ENCODE measurements at places on chromosomes 2 and 18. TPM values are rescaled to one million over a fixed set of nuclear protein-coding genes. Genes with fewer than 3 reads are reported as not detected.

GRCh38 chr2:237235383-237236095 lies 149.8 kb downstream of the COPS8 start:
- DNase-seq: peak; percentile 84

GRCh38 chr18:31490387-31490786 lies 7.6 kb upstream of the DSG2 start:
- DNase-seq: no peak

DNA sequence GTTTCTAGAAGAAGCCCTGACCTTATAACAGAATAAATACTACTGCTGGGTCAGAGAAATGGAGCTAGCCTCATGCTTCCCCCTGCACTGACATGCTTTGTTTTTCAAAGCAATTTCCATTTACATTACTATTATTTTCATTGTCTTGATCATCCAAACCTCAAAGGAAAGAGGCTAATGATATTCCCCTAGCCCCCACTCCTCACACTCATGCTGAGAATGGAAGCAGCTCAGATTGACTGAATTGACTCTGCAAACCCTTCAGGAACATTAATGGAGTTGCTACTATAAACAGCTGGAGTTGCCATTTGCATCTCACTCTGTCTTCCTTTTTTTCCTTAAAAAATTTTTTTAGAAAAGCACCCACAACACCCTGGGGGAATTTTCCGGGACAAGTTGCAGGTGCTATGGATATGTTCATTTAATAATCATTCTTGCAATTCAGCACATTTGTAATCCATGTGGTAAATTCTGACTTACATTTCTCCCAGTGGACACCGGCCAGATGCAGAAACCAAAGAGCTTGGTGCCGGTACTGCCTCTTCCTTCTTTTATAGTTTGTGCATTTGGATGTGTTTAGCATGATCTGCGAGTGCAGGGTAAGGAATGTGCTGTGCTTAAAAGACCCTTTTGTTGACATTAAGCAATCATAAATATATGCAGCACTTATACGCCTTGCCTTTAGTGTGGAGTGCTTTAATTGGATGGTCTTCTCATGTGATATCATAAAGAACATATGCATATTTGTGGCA lies 103.3 kb upstream of the OSR1 start:
- DNase-seq: no peak

FOXI3 gene
- not detected for total RNA-seq

DNA sequence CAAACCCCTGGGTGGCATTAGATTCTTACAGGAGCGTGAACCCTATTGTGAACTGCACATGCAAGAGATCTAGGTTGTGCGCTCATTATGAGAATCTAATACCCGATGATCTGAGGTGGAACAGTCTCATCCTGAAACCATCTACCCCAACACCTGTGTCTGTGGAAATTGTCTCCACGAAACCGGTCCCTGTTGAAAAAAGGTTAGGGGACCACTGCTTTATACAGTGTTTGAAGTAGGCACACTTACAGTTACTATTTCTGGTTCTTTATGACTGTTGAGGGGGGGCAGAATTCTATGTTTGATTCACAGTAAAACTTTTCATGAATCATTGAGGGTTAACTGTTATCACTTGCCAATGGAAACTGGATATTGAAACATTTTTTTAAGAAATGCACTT lies 72.0 kb downstream of the RIF1 start:
- no peak for DNase-seq

DNA sequence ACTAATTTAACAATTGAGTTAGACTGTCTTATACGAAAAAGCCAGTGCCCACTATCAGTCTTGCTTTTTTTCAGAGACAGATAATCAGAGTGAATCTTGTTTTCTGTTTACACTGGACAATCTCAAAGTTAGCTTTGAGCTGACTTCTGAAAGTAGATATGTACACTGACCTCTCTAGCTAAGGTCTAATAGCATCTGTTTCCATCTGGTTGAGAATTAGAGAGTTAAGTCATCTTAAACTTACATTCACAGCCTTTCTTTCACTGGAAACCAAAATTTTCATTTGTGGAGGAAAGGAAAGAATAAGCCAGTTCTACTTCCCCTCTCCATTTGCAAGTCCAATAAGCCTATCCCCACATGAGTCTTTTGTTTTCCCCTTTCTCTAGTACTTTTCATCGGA lies 89.3 kb downstream of the VRK2 start:
- DNase-seq: no peak

- DNase-seq: no peak
Observed at GRCh38 chr2:105194022-105194675, 47.4 kb upstream of the GPR45 start.

IL1F10 gene
- total RNA-seq: not detected

GRCh38 chr2:126963390-126963789 lies 64.7 kb downstream of the TEX51 start:
- no peak for DNase-seq

DSG3 gene
- under 0.01 TPM for total RNA-seq

DNA sequence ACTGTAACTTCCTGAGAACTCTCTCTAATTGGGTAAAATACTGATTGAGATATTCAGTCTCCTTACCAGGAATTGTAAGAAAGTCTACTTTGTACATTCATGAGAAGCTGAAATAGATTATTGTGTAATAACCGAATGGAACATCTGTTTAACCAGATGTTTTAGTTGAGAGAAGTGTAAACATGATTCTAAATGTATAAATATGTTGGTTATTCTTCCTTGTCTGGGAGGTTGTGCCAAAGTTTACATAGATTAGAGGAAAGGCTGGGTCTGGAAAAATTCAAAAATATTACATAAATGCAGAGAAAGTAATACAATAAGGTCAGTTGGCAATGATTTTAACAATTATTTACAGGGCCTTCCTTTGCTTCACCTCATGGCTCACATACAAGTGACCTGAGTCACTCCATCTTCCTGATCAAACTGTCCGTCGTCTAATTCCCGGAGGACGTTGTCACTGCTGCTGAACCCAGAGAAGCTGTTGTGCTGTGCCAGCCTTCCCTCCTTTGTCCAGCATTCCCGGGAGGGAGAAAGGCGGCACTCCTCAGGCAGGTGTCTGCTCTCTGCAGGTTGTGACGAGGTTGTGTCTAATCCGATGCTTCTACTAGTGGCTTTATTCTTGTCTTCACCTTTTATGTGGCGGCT lies 55.9 kb downstream of the MOB4 start:
- DNase-seq: no peak

DNA sequence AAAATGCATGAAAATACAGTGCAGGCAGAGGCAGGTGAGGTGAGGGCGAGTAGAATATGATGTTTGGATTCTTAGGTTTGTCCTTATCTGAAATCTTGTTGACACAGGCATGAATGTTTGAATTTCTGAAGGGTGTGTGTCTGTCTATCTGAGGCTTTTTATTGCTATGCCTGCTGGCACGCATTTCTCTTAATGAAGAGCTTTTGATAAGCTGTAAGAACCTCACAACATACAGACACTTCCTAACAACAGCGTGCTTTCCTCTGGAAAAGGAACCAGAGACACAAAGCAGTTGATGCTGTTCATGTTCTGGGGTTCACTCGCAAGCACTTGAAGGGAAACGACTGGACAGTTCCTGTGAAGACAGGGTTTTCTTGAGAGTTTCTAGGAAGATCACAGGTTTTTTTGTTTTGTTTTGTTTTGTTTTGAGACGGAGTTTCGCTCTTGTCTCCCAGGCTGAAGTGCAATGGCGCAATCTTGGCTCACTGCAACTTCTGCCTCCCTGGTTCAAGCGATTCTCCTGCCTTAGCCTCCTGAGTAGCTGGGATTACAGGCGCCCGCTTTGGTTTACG lies 33.3 kb upstream of the CABLES1 start:
- DNase-seq: no peak

DNA sequence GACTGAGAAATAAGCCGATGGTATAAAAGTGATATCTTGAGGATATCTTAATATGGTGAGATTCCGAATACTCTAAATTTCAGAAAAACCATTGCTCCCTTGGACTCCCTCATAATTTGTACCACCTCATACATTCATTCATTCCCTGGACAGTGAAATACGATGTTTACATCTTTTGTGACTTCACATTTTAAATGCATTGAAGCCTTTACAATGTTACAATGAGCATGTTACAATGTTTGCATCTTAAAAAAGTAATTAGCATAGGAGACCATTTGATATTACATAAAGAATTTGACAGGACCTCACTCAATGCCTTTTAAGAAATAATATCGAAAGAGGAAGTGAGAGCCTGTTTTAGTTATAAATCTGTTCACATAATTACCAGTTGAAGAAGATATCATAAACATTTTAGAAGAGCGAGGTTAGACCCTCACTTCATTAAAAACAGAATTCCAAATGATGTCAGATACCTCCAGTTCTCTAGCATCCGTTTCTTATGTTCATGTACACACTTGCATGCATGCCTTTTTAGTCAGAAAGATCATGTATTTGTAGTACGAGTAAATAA lies 372.0 kb downstream of the ARHGAP15 start:
- DNase-seq: no peak

CNNM3 gene
- total RNA-seq: 16.6 TPM

DNA sequence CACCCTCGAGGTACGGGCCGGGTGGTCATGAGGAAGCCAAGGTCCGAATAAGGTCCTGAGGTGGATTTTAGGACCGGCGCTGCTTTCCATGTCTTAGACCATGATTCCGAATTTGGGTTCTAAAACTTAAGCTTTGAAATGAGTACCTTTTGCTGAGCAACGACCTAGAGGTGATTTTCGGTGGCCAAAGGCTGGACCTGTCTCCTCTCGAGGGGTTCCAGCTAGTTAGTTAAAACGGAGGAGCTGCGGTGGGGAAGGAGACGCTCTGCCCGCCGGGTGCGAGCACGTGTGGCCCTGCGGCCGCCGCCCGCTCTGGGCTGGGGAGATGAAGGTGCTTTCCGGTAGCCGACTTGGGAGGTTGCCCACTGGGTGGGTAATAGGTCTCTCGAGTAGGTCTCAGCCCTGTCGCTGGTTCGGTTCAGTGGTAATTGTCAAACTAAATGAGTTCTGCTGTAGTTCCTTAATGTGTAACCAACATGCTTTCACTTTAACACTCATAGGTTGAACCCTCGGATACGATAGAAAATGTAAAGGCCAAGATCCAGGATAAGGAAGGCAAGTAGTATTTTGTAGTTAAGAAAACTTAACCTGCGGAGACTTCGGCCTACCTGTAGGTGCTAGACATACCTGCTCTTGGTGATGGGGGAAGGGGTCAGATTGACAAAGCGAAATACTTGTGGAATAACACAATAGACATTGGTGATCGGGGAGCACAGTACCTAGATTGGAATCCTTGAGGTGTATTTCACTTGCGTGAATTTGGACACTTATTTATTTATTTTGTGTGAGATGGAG lies 572 bp downstream of the RPS27A start:
- DNase-seq: peak; percentile 68

- no peak for DNase-seq
Observed at GRCh38 chr2:6757215-6757614, 108.5 kb downstream of the CMPK2 start.

GRCh38 chr2:50575232-50575631 lies 456.7 kb downstream of the NRXN1 start:
- no peak for DNase-seq

ORMDL1 gene
- total RNA-seq: 55.4 TPM

DNA sequence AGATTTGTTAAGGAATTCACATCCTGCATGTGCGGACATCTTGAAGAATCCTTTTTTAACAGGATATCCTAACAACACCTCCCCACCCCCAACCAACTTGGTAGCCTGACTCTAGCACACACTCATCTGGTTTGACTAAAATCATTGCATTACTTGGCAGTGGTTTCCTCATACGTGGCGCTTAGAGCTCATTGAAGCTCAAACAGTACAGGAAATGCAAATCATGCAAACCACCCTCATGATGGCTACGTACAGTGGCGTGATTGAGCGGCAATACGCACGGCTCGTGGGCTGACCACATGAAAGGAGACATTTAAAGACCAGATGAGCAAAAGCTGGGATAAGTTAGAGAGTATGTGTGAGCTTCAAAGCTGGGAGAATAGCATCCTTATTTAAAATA lies 336.2 kb downstream of the ZEB2 start:
- DNase-seq: no peak

DTNA gene
- 18.4 TPM for total RNA-seq

- DNase-seq: no peak
Observed at GRCh38 chr2:2456721-2457120, 125.6 kb upstream of the MYT1L start.

TET3 gene
- 6.8 TPM for total RNA-seq

GPR55 gene
- total RNA-seq: 0.15 TPM

- DNase-seq: no peak
Observed at GRCh38 chr2:197261808-197262226, 48.8 kb downstream of the ANKRD44 start.
